ENCODE measurements at places on chromosomes 2 and 18. TPM values are rescaled to one million over a fixed set of nuclear protein-coding genes. Genes with fewer than 3 reads are reported as not detected.

The ZSWIM2 gene
- not detected for total RNA-seq

The CNRIP1 gene
- total RNA-seq: 27.6 TPM

The ANKRD44 gene
- total RNA-seq: 21.2 TPM

The C2orf66 gene
- not detected for total RNA-seq

The RGPD4 gene
- 0.37 TPM for total RNA-seq

The PAIP2B gene
- 3.8 TPM for total RNA-seq

The KIF5C gene
- 1.3 TPM for total RNA-seq

The SULT1C4 gene
- 2.8 TPM for total RNA-seq

The CERKL gene
- total RNA-seq: not detected

The XIRP2 gene
- 22.3 TPM for total RNA-seq

The UBE2E3 gene
- total RNA-seq: 41.8 TPM

The ITGA6 gene
- total RNA-seq: 47.1 TPM

The XRCC5 gene
- total RNA-seq: 189 TPM

The RASGRP3 gene
- total RNA-seq: 10.9 TPM

The FSHR gene
- not detected for total RNA-seq

The WDR35 gene
- total RNA-seq: 10.7 TPM

The ASB18 gene
- not detected for total RNA-seq

The PTPRN gene
- total RNA-seq: not detected

The HJURP gene
- total RNA-seq: not detected

The G6PC2 gene
- total RNA-seq: 0.14 TPM

The SERPINB4 gene
- total RNA-seq: not detected

Data from posterior vena cava (tissue), 2 donors.